Urothelium cell line (cell line): ENCODE measurements at places on chromosomes 2 and 18.

DNA sequence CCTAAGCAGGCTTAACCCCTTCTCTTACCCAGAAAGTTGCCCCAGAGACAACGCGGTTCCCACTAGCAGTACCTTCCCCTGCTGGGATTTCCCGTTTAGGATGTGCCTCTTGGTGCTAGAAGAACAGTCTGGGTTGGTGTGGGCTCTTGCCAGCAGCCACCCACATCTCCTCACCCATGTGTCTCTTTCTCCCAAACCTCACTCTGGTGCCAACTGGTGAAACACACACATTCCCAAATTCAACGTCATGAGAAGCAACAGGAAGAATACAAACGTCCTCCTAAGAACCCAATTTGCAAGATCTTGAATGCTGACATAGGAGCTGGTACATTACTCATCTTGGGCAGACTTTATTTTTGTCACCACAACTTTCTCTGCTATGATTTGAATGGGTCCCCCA lies 36.2 kb downstream of the DIPK1C start:
- DNase-seq = no peak

DNA sequence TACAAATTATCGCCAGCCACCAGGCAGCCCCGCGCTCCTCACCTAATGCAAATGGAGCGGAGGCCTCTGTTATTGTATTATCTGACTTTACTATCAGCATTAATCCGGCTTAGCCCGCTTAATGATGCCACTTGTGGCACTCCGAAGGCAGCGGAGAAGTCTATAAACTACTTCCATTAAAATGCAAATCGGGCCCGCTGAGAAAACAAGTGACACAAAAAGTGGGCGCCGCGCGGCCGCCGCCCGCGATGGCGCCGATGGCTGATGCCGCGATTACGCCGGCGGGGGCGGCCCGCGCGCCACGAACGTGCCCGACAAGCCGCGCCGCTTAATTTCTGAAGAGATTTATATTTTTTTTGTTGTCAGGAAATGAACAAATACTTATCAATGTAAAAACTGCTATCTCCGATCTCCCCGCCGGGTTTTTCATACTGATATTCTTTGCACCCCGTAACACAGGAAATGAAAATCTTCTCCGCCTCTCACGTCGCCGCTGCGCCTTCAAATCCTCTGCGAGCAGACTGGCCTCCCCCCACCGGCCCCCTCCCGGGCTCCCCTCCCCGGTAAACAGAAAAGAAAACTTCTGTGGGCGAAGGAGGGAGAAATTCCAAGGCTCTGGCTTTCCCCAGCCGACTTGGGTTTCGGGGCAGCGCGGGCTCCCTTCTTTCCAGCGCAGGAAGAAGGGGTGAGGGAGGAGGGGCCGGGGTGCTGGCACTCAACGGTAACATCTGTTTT lies 221.8 kb downstream of the INSIG2 start:
- DNase-seq = peak; percentile 81

DNA sequence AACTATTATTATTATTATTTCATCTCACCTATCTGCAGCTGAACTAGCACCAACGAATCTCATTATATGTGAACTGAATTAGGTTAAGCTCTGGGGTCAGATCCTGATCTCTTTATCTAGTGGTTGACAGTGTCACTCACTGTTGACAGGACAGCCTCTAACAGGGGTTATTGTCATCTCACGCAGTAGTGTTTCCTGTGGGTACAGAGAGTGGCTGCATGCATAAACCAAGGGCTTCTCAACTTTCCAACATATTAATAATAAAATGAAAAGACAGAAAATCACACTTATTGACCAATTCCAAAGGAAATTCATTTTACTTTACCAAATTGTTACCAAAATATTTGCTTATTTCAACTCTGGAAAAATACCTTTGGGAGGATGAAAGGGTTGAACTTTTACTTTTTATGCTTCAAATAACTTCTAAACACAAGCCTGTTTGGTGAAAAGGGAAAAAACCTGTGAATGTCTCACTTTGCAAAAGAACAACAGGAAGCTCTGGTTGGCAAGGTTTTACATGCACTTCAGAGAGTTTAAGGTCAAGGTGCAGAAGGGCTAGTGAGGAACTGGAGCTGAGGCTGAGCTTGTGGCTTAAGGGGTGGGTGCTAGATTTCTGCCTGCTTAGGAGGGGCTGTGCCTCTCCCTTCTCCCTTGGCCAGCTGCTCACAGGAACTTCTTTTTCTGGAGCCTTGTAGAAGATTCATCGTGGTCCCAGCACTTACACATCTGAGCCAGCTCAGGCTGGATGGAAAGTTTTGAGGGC lies 72.6 kb downstream of the CTAGE1 start:
- no peak for DNase-seq

GRCh38 chr18:24089515-24090337 lies 49.1 kb upstream of the CABYR start:
- no peak for DNase-seq

DNA sequence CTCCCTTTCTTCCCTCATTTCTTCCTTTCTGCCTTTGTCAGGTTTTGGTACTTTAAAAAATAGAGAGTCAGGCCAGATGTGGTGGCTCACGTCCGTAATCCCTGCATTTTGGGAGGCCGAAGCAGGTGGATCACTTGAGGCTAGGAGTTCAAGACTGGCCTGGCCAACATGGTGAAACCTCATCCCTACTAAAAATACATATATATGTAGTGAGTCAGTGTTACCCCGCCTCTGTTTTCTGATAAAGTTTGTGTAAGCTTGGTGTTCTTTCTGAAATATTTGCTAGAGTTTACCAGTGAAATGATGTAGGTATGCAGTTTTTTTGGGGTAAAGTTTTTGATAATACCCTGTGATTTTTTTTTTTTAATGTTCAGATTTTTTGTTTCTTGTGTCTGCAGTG lies 58.8 kb downstream of the DGKD start:
- no peak for DNase-seq

GRCh38 chr2:44740678-44741077 lies 200.8 kb upstream of the SIX3 start:
- DNase-seq = no peak

GRCh38 chr2:86400321-86400720 lies 40.9 kb upstream of the KDM3A start:
- no peak for DNase-seq

- DNase-seq = no peak
Observed at GRCh38 chr2:135010200-135010942, 36.9 kb downstream of the MAP3K19 start.

GRCh38 chr2:172119089-172119488 lies 16.4 kb upstream of the DLX2 start:
- DNase-seq = peak; percentile 36

- no peak for DNase-seq
Observed at GRCh38 chr18:26407736-26408601, 140.4 kb downstream of the KCTD1 start.

- DNase-seq = peak; percentile 32
Observed at GRCh38 chr2:230323385-230324106, 3.4 kb upstream of the SP140L start.

DNA sequence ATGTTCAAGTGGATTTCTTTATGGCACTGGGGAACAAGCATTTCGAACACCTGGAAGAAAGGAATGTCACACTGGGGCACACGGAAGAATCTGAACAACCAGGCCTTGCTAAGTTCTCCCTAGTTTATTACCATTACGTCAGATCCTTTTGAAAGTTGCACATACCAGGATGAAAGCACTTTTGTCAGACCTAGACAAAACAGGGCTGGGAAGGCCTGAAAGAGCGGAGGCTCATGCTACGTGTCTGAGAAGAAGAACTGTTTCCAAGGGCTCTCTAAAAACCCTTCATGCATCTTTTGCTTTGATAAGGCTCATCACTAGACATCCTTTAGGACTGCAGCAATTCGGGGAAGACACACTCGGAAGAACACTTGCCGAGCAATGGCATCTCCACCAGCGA lies 15.4 kb upstream of the SLC25A52 start:
- DNase-seq = no peak

- peak; percentile 32 for DNase-seq
Observed at GRCh38 chr2:121532347-121532766, 1.7 kb downstream of the RNU4ATAC start.

GRCh38 chr18:39840856-39841481 lies 2114.1 kb upstream of the PIK3C3 start:
- DNase-seq = no peak

DNA sequence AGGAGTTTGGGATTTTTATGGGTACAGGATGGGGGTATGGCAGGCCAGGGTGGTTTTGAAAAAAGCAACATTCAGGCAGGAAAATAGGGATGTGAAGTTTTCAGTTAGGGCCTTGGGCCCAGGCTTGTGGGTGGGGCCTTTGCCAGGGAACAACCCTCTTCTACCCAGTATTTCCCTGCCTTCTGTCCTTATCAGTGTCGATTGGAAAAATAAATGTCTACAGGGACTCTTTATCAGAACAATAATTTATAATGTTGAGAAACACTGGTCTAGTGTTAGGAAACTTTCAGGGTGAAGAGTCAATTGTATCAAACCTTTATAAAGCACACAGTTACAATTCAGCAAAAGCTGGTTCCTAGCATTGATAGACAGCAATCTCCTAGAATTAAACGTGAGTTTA lies 214.1 kb upstream of the NABP1 start:
- no peak for DNase-seq

DNA sequence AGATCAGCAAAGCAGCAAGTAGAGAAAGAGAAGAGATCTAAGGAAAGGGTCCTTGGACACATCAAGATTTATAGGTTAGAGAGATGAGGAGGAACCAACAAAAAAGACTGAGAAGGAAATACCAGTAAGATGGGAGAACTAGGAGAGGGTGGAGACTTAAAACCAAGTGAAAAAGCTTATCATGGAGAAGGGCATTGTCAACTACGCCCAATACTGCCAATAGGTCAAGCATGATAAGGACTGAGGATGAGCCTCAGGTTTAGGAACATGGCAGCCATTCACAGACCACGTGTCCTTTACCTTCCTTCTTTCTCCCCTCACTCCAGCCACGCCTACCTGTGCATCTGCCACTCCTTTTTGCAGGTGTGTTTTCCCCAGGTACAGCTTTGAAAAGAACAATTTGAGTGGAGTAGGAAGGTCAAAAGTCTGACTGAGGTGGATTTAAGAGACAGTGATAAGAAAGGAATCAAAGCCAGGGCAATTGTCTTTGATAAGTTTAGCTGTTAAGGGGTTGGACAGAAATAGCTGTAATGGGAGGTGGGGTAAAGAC lies 238.7 kb downstream of the STK39 start:
- DNase-seq = no peak

DNA sequence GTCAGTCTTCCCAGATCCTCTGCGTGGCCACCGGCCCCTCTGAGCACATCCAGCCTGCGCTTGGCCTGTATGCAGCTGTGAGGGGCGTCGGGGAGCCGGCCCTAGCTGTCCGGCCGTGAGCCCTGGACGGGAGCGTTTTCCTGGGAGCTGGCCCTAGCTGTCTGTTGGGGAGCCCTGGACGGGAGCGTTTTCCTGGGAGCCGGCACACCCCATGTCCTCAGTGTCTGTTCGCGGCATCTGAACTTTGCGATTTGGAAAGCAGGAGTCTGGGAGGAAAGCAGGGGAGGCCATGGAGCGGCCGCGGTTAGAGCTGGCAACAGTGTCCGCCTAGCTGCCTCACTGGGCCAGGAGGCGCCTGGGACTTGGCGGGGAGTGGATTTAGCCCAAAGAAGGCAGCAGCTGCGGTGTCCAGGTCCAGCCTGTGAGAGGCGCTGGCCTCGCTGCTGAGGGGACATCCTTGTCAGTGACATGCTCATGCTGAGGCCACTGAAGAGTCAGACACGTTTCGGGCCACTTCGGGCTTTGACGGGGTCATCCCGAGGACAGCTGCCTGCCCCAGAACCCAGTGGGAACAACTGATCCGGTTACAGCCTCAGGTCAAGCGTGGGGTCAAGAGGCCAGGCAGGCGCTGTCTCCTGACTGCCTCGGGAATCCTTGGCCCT lies 75.8 kb downstream of the KCNG2 start:
- no peak for DNase-seq

- DNase-seq = no peak
Observed at GRCh38 chr18:5425721-5426120, 118.1 kb downstream of the EPB41L3 start.

DNA sequence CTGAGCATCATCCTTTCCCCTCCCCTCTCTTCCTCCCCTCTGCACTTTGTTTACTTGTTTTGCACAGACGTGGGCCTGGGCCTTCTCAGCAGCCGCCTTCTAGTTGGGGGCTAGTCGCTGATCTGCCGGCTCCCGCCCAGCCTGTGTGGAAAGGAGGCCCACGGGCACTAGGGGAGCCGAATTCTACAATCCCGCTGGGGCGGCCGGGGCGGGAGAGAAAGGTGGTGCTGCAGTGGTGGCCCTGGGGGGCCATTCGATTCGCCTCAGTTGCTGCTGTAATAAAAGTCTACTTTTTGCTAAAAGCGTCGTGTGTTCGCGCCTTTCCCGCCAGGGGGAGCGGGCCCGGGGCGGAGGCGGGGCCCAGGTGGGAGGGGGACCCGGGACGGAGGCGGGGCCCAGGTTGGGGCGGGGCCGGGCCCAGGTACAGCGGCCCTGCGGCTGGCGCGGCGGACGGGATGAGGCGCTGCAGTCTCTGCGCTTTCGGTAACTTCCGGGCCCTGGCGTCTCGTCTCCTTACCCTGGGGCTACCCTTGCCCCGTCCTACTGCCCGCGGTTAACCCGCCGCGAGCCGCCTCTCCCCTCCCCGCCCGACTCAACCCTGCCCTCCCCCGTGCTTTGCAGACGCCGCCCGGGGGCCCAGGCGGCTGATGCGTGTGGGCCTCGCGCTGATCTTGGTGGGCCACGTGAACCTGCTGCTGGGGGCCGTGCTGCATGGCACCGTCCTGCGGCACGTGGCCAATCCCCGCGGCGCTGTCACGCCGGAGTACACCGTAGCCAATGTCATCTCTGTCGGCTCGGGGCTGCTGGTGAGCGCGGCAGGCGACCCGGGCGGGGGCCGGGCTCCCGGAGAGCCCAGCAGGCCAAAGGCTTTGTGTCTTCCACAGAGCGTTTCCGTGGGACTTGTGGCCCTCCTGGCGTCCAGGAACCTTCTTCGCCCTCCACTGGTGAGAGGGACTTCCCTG lies at the start of gene KRTCAP3:
Gene KRTCAP3, plus strand, starts transcription at position 424 of the 962 bp plus-strand sequence. Its CDS starts 32 bp downstream, at position 456.
- no peak for DNase-seq

DNA sequence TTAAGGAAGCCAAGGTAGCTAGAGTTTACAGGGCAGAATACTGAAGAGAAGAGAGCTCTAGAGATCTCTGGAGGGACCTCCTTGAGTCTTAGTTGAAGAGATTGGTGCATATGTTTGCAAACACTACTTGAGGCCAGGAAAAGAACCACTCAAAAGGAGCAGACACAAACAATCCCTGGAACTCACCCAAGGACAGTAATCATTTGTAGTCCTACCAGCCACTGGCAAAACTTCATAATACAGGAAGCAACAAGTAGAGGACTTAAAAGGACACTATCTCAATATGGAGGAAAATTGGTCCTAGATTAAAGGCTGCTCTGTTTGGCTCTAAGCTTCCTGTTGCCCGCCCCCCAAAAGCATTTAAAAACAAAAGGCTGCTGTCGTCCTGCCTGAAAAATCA lies 46.9 kb upstream of the UBXN4 start:
- DNase-seq = no peak
